ENCODE measurements at places on chromosomes 12 and 14.
A peak's percentile ranks its signal among the peaks of the same experiment; 100 is the strongest.

- no peak for DNase-seq
- peak overlapping the region; percentile 54 for H3K4me3 ChIP-seq
- H3K4me1 ChIP-seq = peaks cover 2% of the 10 kb centered on the region
- no peak overlapping the region for H3K27ac ChIP-seq
Measured at GRCh38 chr12:102955926-102956737, 1.3 kb upstream of the ASCL1 start.

DNA sequence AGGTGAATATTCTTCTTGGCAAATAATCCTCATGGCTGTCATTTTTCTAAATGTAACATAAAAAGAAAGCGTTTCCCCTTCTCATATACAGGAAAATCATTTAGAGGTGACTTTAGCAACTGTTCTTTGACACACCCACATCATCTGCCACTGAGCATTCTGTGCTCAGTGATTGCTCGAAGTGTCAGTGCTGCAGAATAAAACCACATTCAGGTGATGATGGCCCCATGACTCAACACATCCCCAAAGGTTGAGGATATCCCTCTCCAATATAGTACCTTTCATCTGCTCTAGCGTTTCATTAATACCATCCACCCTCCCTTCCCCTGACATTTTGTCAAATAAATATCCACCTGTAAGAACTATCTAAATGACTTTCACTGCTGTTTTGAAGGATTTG, 28.7 kb upstream of the CPSF6 start:
- no peak overlapping the region for H3K27ac ChIP-seq
- H3K4me1 ChIP-seq = no peaks in the 10 kb centered on the region
- no peaks in the 10 kb centered on the region for H3K36me3 ChIP-seq
- no peak for DNase-seq
- H3K4me3 ChIP-seq = no peak overlapping the region
- peaks cover 6% of the 10 kb centered on the region for H3K27me3 ChIP-seq

GRCh38 chr12:116153113-116153512, 124.4 kb downstream of the MED13L start:
- H3K4me3 ChIP-seq = no peak overlapping the region
- no peaks in the 10 kb centered on the region for H3K27me3 ChIP-seq
- H3K27ac ChIP-seq = no peak overlapping the region
- H3K4me1 ChIP-seq = peaks cover 16% of the 10 kb centered on the region

DNA sequence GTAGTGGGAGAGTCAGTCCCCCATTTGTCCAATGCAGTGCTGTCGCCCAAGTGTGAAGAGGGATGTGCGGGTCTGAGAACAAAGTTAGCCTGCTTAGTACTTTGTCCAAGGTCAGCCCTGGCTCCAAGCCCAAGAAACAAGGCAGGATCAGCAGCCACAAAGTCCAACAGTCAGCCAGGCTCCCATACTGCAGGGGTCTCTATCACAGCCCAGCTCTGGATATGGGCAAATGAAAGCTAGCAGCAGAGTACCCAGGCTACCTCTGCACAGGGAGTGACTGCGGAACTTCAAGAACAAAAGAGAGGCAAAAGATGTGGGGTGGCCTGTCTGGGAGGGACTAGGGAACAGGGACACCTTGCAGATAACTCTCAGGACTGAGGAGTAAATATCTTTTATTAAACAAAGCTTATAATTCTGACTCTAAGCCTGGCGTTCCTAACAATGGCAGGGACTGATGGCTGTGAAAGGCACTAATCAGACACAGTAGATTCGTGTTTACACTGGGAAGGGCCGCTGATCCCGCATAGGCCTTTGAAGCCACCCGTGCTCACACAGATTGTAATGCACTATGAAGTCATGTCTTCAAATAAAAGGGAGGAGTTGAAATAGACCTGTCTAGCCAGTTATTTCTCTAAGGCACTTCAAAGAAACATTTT, 91.0 kb upstream of the EEA1 start:
- H3K27me3 ChIP-seq = no peaks in the 10 kb centered on the region
- no peak for DNase-seq
- H3K36me3 ChIP-seq = no peaks in the 10 kb centered on the region
- H3K4me1 ChIP-seq = peaks cover 7% of the 10 kb centered on the region

DNA sequence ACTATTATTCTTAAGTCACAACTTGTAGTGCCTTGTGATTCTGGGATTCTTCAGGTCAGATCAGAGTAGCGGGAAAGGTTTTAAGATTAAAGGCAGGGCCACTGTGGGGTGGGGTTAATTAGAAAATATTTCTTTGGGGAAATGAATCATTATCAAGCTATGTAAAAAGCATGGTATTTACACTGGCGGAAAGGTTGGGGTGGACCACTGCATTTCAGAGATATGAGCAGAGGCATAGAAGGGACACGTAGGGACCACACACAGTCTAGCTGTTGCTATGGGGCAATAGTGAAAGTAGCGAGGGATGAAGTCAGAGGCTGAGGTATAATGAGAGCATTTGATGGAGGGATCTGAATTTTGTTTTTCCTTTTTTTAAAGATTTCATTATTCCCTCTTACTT, 31.7 kb upstream of the KCNH3 start:
- no peaks in the 10 kb centered on the region for H3K4me1 ChIP-seq
- H3K27me3 ChIP-seq = no peaks in the 10 kb centered on the region
- DNase-seq = no peak
- no peak overlapping the region for H3K4me3 ChIP-seq
- no peak overlapping the region for H3K27ac ChIP-seq

DNA sequence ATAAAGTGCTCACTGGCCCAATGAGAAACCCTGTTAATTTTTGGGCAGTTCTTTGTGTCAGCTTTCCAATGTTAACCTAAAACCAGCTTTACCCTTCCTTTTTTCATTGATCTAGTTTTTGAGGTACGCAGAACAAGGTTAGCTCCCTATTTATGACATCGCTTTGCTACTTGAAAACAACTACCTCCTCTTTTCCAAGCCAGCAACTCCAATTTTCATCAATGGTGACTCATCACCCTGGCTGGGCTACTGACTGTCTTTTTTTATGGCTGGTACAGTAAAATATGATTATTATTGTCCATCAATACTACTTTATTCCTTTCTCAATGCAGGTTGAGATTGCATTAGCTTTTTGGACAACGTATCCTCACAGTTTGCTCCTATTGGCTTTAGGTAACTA, 22.5 kb upstream of the AKAP6 start:
- no peak overlapping the region for H3K27ac ChIP-seq
- no peaks in the 10 kb centered on the region for H3K36me3 ChIP-seq
- H3K4me3 ChIP-seq = no peak overlapping the region
- H3K27me3 ChIP-seq = no peaks in the 10 kb centered on the region
- no peak for DNase-seq
- H3K4me1 ChIP-seq = no peaks in the 10 kb centered on the region

- no peak overlapping the region for H3K27ac ChIP-seq
- peaks cover 96% of the 10 kb centered on the region for H3K36me3 ChIP-seq
- H3K27me3 ChIP-seq = no peaks in the 10 kb centered on the region
- H3K4me1 ChIP-seq = no peaks in the 10 kb centered on the region
Measured at GRCh38 chr14:69392481-69392880, 5.6 kb downstream of the ERH start.

GRCh38 chr14:29274890-29275596, 508.5 kb downstream of the FOXG1 start:
- H3K27ac ChIP-seq = no peak overlapping the region
- no peaks in the 10 kb centered on the region for H3K36me3 ChIP-seq
- peaks cover 5% of the 10 kb centered on the region for H3K27me3 ChIP-seq
- no peak for DNase-seq

DNA sequence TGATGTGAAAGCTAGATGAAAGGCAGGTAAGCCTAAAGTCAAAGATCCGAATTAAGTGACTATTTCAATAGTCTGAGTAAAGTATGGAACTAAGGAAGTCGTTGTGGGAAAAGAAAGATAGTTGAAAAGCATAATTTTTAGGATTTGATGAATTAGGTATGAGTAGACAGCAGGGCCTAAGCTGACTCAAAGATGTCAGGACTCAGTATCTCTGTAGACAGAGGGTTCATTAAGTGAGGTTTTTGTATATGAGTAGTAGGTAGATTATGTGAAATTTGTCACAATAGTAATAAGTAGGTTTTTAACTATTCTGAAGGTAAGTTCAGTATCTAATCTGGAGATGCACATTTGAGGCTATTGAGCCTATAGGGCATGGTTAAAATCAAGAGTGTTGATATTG, 196.4 kb downstream of the RASSF9 start:
- no peak overlapping the region for H3K4me3 ChIP-seq
- no peak for DNase-seq
- no peaks in the 10 kb centered on the region for H3K27me3 ChIP-seq
- H3K4me1 ChIP-seq = peaks cover 6% of the 10 kb centered on the region
- no peaks in the 10 kb centered on the region for H3K36me3 ChIP-seq
- H3K27ac ChIP-seq = no peak overlapping the region

GRCh38 chr12:131130311-131130911, 176.7 kb downstream of the ADGRD1 start:
- H3K27ac ChIP-seq = no peak overlapping the region
- no peak for DNase-seq
- no peak overlapping the region for H3K4me3 ChIP-seq
- H3K4me1 ChIP-seq = peaks cover 2% of the 10 kb centered on the region
- H3K27me3 ChIP-seq = no peaks in the 10 kb centered on the region

GRCh38 chr12:120175062-120175461, 19.5 kb downstream of the GCN1 start:
- H3K4me3 ChIP-seq = no peak overlapping the region

DNA sequence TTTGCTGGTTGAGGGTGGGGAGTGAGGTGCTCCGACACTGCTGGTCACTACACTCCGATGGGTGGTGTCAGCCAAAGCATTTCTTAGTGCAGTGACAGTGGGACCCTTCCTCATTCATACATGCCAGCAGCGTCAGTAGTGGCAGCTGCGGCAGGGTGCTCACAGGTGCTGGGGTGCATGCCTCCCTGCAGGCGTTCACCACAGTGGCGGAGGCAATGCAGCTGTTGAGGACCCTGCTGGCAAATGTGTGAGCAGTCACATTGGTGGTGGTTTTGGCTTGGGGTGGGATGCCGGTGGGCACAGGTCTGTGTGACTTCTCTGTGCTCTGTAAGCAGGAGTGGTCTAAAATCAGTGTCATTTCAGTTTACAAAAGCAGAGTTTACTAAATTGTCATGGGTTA, 464.6 kb downstream of the FUT8 start:
- H3K36me3 ChIP-seq = no peaks in the 10 kb centered on the region
- H3K27ac ChIP-seq = no peak overlapping the region
- H3K27me3 ChIP-seq = no peaks in the 10 kb centered on the region
- DNase-seq = no peak
- no peak overlapping the region for H3K4me3 ChIP-seq

GRCh38 chr12:71767183-71767582, 12.5 kb downstream of the RAB21 start:
- H3K4me1 ChIP-seq = no peaks in the 10 kb centered on the region
- no peak overlapping the region for H3K4me3 ChIP-seq
- DNase-seq = no peak
- H3K27ac ChIP-seq = no peak overlapping the region
- H3K27me3 ChIP-seq = no peaks in the 10 kb centered on the region

- H3K27ac ChIP-seq = no peak overlapping the region
- no peaks in the 10 kb centered on the region for H3K27me3 ChIP-seq
- peaks cover 8% of the 10 kb centered on the region for H3K36me3 ChIP-seq
- peaks cover 2% of the 10 kb centered on the region for H3K4me1 ChIP-seq
Measured at GRCh38 chr12:4767186-4767585, 47.0 kb downstream of the GALNT8 start.

DNA sequence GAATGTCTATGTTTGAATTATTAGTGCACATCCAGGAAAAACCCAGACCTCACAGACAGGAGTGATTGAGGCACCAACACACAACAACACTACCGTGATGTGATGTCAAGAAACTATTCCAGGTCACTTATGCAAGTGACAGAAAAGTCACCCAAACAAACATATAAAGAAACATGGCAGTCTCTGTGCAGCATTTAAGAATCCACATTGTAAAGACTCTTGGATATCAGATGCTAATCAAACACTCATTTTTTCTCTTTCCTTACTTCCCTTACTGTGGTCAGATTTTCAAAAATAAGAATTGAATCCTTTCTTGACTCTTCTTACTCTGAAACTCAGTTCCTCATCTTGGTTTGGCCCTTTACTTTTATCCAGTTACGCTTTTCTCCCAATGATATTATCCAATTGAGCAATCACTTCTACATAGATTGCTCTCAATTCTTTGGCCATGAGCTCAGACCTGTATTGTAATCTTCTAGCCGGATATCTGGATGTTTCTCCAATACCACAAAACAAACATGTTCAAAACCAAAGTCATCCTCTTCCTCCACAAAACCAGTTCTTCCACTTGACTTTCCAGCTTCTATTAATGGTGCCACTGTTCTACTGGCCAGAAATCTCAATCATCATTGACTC, 115.4 kb downstream of the DUSP6 start:
- no peak overlapping the region for H3K4me3 ChIP-seq
- H3K27ac ChIP-seq = no peak overlapping the region
- no peaks in the 10 kb centered on the region for H3K36me3 ChIP-seq
- H3K4me1 ChIP-seq = peaks cover 4% of the 10 kb centered on the region

DNA sequence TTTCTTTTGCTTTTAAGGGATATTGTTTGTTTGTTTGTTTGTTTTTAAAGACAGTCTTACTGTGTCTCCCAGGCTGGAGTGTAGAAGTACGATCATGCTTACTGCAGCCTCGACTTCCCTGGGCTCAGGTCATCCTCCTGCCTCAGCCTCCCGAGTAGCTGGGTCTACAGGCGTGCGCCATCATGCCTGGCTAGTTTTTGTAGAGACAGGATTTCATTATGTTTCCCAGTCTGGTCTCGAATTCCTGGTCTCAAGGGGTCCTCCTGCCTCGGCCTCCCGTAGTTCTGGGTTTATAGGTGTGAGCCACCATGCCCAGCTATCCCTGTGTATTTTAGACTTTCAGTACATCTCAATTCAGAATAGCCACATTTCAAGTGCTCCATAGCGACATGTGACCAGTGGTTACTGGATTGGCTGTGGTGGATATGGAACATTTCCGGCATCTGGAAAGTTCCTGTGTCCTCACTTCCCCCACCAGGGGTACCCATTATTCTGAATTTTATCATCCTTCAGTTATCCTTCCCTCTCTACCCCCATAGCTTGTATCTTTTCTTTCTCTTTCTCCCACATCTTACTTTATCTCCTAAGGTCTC, 61.1 kb downstream of the HRK start:
- H3K4me1 ChIP-seq = peaks cover 7% of the 10 kb centered on the region
- H3K36me3 ChIP-seq = peaks cover 8% of the 10 kb centered on the region
- no peak for DNase-seq
- H3K4me3 ChIP-seq = no peak overlapping the region
- H3K27ac ChIP-seq = no peak overlapping the region
- no peaks in the 10 kb centered on the region for H3K27me3 ChIP-seq

GRCh38 chr12:75177997-75178396, 31.6 kb downstream of the KCNC2 start:
- DNase-seq = no peak
- H3K4me1 ChIP-seq = no peaks in the 10 kb centered on the region
- H3K36me3 ChIP-seq = no peaks in the 10 kb centered on the region
- H3K27me3 ChIP-seq = no peaks in the 10 kb centered on the region

DNA sequence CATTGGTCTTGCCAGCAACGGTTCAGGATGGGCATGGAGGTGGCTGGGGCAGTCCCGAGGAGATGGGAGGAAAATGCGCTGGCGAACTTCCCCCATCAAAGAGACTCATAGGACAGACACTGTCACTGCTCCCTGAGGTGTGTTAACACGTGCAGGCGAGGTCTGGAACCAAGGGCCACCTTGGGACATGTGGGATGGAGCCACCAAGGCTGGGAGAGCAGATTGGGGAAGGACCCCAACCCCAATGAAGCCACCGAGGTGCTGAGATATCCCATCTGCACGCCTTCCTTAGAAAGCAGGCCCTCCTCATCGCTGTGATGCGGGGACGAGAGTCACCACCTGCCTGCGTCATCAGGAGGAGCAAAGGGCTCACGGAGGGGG, 16.9 kb upstream of the BEGAIN start:
- H3K27ac ChIP-seq = no peak overlapping the region
- no peak overlapping the region for H3K4me3 ChIP-seq
- peaks cover 9% of the 10 kb centered on the region for H3K4me1 ChIP-seq
- no peaks in the 10 kb centered on the region for H3K27me3 ChIP-seq
